ENCODE measurements at places on chromosomes 6 and 20.

DNA sequence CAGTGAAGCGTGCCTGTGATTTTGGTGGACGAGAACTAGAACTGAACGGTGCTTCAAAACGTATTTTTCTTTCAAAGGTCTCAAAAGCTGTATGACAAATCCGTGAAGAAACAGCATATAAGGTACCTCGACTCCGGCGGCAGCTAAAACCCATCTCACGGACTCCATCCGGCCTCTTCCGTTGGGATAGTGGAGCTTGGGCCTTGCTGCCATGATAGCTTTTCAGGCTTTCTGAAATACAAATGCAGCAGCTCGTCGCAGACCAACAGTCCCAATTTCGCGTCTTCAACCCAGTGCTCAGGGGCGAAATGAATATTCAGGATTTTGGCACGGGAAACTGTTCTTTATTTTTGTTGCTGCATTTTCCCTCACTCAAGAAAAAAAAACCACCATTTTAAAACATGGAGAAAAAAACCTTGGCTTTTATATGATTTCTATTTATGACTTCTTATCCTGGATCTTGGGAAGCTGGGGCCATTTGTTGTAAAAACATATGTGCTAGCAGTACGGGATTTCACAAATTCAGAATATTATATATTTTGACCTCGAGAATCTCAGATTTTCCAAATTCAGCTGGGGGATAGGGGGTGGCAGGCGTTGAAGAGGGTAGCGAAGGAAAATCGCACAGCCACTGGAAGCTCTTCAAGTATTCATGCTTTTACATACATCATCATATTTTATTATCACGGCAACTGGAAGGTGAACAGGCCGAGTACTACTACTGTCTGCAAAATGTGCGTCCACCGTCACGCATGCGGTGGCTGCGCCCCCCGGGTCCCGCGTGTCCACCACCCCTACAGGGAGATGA lies 849 bp downstream of the GSTA4 start:
- DNase-seq = no peak

GRCh38 chr6:11214901-11215300 lies 17.6 kb downstream of the NEDD9 start:
- DNase-seq = no peak

DNA sequence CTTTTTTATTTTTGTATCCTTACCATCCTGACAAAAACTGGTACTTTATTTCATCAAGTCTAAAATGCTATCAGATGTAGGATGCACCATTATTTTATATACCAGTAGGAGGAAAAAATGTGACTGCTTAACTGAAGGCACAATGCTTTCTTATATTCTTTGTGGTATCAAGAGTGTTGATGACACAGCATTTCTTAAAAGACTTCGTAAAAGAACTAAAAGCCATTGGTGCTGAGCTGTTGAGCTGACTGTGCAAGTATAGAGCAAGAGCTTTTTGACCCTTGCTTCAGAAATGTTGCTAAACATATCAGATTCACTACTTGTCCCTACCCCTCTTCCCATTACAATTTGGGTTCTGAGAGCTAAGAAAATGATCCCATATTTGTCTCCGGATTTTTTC lies 17.5 kb downstream of the SF3B5 start:
- DNase-seq = no peak

DNA sequence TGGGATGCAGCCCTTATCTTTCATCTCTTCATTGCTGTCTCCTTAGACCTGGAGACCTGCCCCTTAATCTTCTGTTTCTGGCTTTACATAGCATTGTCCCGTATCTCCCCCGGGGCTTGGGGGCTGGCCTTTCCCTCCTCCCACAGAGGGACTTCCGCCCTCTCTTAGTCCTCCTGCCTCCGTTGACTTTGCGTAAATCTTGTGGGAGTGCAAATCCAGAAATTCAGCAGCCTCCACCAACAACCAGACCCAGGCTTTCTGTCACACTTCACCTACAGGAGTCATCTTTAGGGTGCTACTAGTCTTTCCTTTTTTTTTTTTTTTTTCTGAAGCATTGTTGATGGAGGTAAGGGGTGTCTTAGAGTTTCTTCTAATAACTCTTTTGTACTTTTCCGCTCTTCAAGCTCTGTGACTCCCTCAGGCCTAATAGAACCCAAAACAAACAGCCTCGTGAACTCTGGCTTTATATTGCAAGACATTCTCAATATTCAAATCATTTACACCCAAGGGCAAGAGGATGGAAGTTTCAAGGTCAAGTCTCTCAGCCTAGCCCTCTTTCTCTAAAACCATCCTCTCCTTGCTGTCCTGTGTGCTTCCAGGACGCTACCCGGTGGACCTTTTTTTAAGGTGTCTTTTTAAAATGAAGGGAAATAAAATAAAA lies 66.2 kb downstream of the RREB1 start:
- no peak for DNase-seq

GRCh38 chr6:122198922-122199321 lies 200.5 kb upstream of the HSF2 start:
- no peak for DNase-seq
